ENCODE measurements at places on chromosomes 12 and 14.
A peak's percentile ranks its signal among the peaks of the same experiment; 100 is the strongest.

DNA sequence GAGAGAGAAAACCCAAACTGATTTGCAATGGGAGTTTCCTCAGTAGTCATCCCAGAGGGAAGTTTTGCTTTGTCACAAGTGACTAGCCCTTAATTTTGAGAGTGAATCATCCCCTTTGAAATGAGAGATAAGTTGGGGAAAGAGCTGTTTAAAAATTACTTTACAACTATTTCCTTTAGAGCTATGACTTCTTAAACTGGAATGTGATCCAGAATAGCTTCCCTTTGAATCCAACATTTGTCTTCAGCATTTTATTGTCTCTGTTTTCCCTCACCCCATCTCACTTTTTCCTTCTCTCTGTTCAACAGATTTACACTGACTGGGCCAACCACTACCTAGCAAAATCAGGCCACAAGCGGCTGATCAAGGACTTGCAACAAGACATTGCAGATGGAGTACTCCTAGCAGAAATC, 109.3 kb downstream of the NAV3 start:
- DNase-seq, result no peak

DNA sequence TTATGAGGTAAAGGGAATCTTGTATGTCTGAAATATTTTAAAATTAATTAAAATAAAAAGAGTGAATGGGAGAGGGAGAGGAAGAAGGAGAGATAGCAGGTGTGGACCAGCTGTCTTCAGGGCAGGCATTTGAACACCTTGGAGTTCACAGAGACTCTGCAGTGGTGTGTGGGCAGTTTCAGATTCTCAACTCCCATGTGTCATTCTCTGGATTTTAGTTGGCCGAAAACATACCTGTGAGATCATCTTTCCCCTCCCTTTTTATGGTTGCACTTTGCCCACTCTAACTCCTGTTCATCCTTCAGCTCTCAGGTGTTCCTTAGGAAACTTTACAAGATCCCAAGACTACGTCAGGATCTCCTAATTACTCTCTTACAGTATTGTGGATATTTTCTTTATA, 108.1 kb downstream of the ERC1 start:
- no peak for DNase-seq

- DNase-seq, result no peak
Measured at GRCh38 chr12:42468921-42469320, 120.6 kb downstream of the PRICKLE1 start.

DNA sequence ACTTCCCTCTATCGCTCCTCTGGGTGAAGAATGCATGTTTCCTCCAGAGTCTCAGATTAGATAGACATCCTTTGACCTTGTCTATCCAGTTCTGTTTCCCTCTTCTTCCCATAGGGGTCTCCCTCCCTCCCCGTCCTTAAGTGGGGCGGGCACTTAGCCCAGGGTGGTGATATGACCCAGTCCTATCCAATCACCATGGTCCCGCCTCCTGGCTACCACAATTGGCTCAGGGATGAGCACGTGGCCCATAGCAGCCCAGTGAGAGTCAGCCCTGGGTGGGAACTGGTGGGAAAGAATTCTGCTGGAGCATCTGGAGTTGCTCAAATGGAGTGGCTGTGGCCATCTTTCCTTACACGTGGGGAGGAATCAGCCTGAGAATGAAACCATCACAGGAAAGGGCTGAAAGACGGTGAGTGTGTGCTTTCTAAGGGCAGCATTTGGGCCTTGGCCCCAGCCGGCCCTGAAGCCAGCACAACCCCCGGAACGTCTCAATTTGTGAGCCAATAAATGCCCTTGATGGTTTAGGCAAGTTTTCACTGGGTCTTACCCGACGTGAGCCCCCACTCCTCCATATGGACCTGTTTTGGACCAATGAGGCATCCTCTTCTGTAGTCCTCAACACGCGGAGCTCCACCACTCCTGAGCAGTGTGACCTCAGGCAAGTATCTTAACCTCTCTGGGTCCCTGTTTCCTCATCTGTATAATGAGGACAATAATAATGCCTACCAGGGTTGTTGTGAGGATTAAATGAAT, 14.4 kb upstream of the MLXIP start:
- DNase-seq, result peak; percentile 34

- DNase-seq, result no peak
Measured at GRCh38 chr12:43284486-43285158, 267.4 kb downstream of the ADAMTS20 start.

DNA sequence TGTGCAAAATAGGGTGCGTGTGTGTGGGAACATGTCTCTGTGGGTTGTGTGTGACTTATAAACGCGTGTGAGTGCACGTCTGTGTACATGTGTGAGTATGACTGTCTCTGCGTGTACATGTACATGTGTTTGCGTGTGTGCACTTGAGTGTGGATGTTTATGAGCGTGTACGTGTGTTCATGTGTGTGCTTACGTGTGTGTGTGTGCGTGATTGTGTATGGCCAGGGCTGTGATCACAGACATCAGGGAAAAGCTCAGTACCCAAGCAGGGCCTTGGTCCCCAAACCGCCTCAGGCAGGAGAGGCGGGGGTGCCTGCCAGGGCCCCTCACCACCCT, 326.3 kb upstream of the DIO3 start:
- DNase-seq, result no peak

DNA sequence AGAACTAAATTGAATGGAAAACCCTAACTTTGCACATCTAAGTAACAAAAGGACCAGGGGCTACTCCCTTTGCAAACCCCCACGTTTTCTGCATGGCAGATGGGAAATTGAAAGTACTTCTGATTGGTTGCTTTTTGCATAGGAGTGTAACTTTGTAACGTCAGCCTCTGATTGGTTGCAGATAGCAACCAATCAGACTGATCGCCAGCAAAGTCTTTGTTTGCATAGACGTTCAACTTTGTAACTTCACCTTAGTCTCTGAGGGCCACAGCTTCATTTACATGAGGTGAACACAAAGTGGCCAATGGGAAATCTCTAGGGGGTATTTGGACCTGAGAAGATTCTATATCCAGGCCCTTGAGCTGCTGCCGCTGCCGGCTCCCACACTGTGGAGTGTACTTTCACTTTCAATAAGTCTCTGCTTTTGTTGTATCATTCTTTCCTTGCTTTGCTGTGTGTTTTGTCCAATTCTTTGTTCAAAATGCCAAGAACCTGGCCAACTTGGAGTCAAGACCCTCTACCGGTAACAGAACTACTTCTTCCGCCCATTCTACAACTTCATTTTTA, 102.5 kb upstream of the PRICKLE1 start:
- no peak for DNase-seq

DNA sequence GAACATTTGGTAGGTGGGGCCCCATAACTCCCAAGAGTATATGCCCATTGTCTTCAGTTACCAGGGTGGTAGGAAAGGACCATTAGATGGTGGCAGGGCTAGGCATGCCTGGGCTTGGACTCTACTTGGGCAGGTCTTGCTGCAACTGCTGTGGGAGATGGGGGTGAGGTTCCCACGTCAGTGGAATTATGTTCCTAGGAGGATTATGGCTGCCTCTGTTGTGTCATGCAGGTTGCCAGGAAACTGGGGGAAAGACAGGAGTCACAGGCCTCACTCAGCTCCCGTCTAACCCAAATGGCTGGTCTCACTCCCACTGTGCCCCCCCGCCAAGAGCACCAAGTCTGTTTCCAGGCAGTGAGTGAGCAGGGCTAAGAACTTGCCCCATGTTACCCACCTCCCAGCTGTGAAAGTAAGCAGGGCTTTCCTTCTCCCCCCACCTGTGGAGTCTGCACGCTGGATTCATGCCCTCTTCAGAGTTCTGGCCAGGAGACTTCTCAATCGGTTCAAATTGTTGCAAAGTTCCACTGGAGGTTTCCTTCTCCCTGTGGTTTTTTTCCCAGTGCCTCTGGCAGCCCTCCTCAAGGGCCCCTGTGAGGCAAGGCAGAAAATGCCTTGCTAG, 337.5 kb downstream of the CCDC91 start:
- no peak for DNase-seq

DNA sequence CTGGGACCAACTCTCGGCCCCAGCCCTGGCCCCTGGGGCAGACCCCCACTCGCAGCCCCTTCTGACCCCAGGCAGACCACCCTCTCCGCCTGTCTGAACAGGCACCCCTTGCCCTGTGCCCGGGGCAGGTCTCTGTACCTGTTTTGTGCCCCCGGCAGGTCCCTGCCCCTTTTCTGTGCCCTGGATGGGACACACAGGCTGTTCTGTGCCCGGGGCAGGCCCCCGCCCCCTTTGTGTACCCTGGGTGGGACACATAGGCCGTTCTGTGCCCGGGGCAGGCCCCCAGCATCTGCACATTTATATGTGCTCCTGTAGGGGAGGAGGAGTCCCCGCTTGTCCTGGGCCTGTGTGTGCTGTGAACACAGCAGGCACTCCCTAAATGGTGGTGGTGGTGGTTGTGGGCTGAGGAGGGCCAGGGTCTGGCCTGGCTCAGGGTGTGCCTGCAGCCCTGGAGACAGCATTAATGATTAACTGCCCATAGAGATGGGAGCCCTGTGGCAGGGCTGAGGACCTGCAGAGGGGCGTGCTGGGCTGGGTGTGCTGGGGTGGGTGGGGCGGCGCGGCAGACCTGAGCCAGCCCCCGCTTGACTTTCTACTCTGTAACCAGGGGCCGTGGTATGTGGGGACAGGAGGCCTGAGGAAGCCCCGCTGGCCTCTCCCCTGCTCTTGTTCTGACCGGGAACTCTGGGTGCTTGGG, 3.7 kb downstream of the FBRSL1 start:
- no peak for DNase-seq

- DNase-seq, result no peak
Measured at GRCh38 chr14:27148143-27148542, 550.3 kb upstream of the NOVA1 start.

GRCh38 chr12:92717202-92717601, 14.4 kb downstream of the PLEKHG7 start:
- no peak for DNase-seq

DNA sequence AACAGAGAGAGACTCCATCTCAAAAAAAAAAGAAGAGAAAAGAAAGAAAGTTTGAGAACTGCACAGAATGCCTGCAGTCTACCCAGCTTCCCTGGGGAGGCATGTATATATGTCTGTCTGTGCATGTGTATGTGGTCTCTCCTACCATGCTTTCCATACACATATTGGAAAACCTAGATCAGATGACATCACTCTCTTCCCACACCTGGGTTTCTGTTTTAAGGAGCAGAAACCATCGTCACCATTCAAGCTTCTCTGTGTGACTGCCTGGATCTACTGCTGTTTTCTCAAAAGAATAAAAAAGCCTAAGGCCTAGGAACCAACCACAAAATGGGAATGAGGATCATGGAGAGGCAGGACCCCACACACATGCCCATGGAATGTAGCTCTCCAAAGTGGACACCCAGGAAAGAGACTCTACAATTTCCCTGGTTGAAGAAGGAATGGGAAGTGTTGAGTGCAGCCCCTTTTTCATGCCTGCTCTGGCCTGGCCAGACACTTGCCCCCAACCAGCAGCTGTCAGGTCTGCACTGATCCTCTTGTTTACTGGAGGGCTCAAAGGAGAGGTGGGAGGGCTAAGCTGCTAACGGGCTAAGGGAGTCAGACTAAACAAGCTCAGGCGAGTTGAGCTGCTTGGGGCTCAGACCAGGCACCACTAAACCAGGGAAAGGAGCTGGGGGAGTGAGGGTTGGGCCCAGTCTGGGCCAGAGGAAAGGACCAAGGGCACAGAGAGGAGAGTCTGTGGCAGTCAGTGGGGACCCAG, 7.7 kb upstream of the PCK2 start:
- DNase-seq, result no peak

- DNase-seq, result no peak
Measured at GRCh38 chr12:19967431-19967830, 400.9 kb upstream of the PDE3A start.

DNA sequence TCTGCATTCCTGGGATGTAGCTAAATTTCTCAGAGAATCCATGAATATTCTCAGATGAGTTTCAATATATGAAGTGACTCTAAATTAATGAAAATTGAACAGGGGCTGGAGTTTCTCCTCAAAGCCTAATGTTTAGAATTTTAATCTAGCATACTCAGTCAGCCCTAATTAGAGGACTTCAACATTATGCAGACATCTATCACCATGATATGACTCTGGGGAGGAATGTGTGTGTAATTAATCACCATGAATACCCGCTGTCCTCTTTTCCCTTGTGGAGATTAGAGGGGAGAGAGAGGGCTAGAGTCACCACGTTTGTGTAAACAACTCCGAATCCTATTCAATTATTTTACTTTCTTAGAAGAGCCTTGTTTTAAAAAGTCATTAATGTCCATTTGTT, 698.6 kb upstream of the MDGA2 start:
- DNase-seq, result no peak

DNA sequence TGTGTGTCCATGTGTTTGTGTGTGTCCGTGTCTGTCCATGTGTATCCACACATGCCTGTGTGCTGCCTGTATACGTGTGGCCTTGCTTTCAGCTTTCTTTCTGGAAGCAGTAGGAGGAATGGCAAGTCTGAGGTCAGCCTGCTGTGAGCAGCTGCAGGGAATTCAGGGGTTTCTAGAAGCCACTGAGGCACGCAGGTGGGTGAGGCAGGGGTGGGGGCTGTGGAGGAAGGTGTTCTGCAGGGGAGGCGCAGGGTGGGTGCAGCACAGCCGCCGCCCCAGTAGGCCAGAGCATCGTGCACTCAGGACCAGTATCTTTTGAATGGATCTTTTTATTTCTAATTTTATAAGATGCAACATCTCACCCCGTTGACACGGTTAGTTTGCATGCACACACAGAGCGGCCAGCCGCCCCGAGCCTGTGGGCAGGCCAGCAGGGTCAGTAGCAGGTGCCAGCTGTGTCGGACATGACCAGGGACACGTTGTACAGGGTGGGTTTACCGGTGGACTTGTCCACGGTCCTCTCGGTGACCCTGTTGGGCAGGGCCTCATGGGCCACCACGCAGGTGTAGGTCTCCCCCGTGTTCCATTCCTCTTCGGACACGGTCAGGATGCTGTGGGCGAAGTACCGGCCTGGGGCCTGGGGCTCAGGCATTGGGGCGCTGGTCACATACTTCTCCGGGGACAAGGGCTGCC, 327.7 kb downstream of the TMEM121 start:
- DNase-seq, result no peak

DNA sequence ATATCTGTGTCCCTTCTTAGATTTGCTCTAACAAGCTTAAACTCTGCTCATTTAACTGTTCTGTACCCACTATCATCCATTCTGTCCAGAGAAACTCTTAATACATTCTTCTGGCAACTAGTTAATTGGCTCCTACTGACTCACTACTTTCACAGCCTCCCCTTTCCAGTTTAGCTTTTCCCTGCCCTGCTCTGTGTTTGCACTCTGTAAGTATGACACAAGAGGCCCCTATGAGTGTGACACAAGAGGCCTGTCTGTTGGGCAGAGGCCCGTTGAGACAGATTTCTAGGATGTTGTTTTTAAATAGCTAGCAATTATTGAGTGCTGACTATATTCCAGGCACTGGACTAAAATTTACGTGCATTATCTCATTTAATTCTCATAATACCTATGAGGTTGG, 246.0 kb upstream of the DAAM1 start:
- no peak for DNase-seq
